ENCODE measurements at places on chromosomes 2 and 18.

GRCh38 chr18:36534154-36534688 is 236.7 kb downstream of the FHOD3 start:
- DNase-seq: no peak

- no peak for DNase-seq
Observed at GRCh38 chr2:151657667-151658076, 76.6 kb downstream of the NEB start.

DNA sequence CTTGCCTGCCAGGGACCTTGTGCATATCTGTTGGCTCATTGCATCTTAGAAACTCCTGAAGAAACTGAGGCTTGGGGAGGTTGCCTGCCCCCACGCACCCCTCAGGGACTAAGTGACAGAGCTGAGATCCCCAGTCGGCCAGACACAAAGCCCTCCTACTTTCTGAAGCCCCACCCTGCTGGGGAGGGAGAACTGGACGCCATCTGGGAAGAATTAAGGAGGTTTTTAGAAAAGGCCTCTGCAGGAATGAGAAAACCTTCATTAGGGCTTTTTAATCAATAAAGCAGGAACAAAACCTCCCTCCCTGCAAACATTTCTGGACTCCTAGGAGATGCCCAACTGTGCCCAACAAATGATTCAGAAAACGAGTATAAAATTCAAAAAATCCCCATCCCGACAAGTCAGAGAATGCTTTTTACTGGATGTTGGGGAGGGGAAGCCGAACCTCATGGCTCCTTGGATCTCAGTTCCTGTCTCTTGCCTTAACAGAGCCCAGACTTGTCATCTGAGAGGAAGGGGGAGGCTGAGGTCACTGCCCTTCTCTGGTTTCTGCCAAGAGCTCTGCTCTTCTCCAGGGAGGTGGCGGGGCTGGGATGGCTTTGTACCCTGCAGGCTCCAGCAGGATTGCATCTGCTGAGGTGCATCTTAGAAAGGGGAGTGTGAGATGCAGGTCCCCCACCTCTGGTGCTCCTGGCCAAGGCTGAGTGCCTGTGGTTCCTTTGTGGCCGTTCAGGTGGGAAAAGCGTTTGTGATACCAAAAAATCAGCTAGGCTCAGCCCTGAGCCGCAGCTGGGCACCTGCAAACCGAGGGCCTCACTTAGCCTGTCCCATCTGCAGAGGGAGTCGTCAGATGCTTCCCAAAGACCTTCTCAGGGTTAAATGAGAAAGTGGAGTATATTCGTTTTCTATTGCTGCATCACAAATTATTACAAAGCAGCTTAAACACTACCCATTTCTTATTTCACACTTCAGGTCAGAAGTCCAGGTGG is 142.4 kb downstream of the ZFP36L2 start:
- DNase-seq: peak; percentile 75

GRCh38 chr2:61816480-61817355 is 37.1 kb downstream of the FAM161A start:
- no peak for DNase-seq

DNA sequence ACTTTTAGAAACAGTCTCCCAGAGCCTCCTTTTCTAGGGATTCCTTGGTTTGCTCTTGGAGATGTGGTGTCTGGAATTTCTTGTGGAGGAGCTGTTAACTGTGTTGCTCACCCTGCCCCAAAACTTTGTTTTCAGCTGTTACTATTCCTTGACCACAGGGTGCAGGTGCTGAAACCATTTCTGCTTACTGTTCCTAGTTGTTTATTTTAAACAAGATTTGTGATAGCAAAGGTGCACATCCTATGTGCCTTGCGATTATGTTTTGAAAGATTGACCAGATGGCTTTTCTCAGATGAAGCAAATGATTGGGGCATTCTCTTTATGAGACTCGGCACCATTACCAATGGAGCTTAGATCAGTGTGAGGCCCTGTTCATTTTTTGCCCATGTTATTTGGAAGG is 111.2 kb downstream of the RAB3GAP1 start:
- DNase-seq: no peak

DNA sequence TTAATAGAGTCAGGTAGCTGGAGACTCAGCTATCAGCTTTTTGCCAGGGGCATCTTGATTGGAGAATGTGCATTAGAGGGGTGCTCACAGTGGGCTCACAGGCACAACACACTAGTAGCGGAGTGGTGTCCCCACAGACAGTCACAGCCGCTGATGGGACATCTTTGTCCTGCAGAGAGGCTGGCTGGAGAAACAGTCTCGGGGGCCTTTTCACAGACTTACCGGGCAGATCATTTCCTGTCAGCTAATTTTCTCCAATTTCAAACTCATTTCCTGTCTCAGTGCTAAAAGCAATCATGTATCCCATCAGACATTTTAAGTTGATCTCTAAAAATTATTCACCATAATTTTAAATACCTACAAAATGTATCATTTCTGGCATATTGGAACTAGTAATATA is 562.6 kb downstream of the DCDC2C start:
- DNase-seq: no peak

- DNase-seq: no peak
Observed at GRCh38 chr2:157990173-157990572, 111.5 kb upstream of the UPP2 start.

DNA sequence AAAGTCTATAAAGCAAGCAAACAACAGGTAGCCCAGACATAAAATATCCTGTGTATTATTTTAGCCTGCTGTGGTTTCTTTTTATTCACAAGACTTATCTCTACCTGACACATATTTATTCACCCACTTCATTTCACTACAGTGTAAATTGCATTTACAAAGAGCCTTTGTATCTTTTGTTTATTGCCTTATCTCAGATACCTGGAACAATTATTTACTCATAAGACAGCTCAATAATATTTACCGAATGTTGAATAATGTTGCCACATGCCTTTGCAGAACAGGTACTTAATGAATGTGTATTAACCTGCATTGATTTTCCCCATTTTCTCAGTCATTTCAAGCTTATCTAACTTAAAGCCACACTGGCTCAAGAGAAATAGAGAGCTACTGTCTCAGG is 603.6 kb downstream of the FBXO15 start:
- DNase-seq: no peak

DNA sequence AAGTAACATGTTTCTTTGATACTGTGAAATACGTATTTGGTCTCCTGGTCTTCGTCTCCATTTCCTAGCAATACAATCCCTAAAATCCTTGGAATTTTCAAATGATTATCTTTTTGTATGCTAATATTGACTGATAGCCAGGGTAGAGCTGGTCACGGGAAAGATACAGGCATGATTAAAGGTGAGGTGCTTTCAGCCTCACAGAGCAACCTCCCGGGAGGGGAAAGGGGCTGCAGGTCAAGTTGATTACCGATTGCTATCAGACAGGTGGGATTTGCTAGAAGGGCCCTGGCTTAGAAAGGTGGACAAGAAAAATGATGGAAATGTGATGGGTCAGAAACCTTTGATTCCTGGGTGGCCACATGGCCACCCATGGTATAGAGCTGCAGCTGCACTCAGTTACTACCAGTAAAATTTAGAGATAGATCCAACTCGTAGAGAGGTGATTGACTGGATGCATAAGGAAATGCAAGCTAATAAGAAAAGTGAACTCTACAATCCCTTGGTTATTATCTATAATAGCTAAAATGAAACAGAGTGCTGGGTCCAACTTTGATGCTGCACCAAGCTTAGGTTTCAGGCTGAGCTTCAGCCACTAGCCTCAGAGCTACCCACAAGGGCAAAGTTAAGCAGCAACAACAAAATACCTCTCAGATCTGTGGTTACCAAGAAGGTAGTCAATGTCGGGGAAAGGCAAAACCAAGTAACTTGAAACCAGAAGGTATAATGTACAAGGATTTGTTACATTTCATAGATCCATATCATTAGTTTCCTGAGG is 15.3 kb downstream of the YPEL5 start:
- DNase-seq: no peak

DNA sequence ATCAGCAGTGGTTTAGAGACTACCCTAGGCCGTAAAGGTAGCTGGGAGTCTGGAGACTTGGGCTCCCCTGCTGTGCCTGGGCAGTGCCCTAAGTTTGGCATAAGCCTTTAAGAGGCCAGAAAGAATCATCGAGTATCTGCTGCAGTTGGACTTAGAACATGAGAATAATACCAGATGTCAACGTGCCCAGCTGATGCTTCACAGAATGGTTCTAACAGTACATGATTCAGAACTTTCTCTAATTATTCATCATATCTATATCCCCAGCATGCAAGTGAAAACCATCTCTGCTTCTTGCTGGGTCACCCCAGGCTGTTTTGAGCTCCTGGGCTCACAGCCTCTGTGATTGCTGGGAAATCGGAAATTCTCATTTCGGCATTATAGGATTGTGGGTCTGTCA is 118.1 kb downstream of the NCK2 start:
- DNase-seq: no peak

Measured in cardiac septum (tissue), 1 donor.